Activated CD4-positive, CD25-positive, alpha-beta regulatory T cell treated with anti-CD3 and anti-CD28 coated beads, Interleukin-2, amount 50 U/mL, for 16 hours (primary cell): ENCODE measurements at places on chromosomes 4 and X.

DNA sequence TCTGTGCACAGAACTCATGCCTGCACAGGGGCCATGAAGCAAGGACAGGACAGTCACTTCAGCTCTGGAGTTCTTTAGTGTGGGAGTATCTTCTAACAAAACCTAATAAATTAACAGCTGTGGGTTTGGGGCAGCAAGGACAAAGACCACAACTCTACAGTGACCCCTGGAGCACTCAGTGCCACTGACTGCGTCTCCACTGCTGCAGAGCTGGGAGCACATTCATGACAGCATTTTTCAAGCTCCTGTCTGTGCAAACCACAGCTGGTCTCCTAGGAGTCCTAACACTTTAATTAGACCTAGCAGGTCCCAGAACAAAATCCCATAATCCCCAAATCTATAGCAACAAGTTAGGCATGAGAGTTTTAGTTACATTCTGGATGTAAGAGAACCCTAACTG is 76.5 kb downstream of the RTL9 start:
- DNase-seq, result no peak

DNA sequence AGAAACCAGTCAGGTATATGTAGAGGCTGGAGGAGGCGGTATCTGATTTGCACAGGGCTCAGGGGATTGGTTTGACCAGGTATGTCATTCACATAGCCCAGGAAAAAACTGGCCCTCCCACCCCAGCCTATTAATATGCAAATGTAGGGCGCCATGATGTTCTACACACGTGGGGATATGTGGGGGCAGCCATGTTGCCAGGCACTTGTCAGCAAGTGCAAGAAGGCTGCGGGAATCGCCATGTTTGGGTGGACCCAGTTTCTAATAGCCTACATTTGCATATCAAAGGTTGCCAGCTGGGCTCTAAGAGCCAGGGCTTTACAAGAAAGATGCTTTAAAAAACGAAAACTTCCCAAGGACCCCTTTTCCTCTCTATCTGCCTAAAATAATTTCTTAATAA is 335.1 kb downstream of the SMARCA1 start:
- no peak for DNase-seq

DNA sequence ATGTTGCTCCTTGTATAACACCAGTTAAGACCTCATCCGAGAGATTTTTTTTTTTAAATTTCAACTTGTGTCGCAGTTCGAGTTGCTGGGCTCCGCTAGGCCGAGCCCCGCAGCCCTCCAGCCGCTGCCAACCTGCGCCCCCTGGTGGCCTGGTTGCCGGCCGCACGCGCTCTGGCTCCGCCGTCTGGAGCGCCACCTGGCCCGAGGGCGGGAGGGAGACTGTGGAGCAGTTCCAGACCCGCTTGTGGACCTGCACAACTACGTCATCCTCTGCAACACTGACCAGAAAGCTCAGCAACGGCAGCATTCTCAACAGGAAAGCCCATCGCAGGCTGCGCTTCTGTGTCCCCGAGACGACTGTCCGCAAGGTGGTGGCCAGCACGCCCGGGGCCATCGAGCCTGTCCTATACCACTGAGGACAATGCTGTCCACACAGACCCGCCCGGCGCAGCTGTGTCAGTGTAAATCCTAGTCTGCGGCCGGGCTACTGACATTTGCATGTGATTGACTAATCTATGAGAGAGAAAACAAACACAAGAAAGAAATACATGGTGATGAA is 39.1 kb downstream of the ARL9 start:
- peak; percentile 70 for DNase-seq

- no peak for DNase-seq
These were observed 25.1 kb downstream of the MSX1 start for GRCh38 chr4:4884611-4885010.

- no peak for DNase-seq
These were observed 279.9 kb upstream of the SLIT2 start for GRCh38 chr4:19971829-19972228.

DNA sequence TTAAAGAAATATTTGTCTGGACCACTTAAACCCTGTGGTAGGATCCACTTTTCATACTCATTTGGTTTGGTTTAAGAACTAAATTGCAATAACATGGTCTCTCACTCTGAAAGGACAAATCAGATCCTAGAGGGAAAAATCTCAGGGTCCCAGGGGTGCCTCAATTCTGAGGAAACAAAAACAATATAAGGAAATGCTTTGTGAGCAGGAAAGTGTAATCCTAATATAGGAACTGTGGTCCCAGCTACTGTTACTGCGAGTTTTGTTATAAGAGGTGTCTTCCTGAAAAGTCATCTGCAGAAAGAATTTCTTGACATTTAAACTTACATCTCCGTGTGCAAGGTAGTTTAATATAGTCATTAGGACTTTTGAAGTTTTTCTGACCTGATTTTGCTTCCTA is 420.1 kb upstream of the LCORL start:
- DNase-seq, result no peak

DNA sequence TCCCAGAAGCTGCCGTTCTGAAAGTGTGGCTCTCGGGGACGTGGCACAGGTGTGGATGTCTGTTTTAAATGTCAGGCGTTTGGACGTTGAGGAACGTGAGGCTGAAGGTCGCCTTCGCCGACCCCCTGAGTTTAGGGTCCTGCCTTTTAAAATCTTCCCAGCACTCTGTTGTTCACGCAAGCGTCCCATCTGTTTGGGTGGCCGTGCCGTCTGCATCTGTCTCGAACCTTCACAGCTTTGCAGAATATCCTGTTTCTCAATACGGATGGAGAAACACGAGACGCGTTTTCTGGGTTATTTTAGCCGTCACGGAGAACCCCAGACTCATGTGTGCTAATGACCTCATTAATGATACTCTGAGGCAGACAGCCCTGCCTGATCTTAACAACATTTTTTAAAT is 31.5 kb downstream of the SHOX start:
- DNase-seq, result no peak

DNA sequence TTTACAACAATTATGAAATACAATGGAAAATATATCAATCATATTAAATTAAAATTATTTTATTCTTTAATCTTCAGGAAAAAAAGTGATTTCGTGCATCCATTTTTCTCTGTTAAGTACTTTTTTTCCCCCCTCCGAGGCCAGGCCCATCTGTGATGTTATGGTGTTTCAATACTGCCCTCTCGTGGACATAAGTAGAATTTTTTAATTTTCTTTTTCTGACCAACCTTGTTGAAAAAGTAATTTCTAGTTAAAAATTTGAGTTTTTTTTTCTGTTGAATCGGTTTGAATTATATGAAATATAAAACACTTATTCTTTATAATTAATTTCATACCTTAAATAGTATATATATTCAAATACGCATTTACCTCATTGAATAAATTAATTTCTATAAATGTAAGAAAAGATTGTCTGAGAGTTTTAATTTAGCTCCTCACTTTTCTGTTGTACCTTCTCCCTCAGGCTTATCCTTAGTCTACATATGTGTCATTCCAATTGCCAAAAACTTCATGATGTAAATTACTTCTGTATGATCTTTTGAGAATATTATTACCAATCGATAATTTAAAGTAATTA is 175.8 kb upstream of the TECRL start:
- no peak for DNase-seq

DNA sequence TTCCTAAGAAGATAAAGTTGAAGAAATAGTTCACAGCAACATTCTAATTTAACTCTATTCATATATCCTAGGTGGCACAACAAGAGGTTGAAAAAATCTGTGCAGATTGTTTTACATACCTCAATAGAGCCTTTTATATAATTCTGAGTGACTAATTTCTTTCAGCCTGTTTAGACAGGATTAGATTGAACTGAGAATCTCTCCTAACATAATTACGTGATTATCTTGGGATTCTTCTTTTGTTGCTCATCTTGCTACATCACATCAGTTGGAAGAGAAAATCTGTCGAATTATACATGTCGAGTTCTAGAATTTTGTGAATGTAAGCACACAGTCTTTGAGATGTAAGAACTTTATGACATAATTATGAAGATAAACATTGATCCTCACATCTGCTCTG is 1873.7 kb upstream of the IGFBP7 start:
- DNase-seq, result no peak
